ENCODE measurements at places on chromosomes 5 and 9.

- peak; percentile 52 for DNase-seq
Observed at GRCh38 chr9:81389569-81389993, 299.8 kb downstream of the TLE1 start.

DNA sequence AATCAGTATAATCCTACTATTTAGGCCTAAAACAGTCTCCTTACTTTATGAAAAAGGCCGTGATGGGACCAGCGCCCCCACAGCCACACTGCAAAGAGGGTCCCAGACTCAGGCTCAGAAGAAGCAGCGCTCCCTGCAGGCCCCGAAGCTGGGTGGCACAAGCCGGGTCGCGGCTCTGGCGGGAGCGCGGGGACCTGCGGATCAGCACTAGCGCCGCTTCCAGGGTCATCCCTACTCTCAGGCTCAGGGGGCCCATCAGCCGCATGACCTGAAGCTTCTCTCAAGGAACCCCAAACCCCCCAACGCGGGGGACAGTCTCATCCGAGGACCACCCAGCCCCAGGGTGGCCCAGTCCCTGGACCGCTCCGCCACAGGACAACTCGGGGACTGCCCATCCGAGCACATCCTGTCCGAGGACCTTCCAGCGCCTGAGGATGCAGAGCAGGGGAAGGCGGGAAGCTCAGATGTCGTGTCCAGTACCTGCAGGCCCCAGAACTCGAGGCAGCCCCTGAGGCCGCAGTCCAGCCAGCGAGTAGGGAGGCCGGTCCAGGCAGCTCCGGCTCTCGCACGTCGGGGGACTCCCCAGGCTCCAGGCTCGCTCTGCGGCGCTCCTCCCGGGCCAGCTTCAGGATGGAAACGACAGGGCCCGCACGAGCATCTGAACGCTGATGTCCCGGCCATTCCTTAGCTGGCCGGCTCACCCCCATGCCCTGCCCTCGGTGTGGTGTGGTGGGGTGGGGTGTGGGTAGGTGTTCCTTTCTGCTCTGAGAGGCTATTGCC lies 32.4 kb upstream of the CDK20 start:
- DNase-seq, result no peak

DNA sequence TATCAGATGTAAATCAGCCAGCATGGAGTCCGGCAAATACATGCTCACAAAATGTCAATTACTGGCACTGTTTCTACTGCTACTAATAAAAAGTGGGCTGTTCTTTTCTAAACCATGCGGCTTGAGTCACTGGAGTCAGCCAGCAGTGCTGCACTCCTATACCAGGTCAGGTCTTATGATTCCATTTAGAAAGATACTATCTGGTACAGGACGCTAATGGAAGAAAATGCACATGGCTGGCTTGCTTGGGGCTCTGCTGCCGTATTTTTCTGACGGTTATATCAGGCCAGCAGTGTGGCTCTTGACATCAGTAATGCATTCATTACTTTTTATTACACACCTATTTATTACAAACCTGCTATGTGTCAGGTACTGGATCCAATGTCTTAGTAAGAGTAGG lies 74.3 kb downstream of the NDFIP1 start:
- no peak for DNase-seq

GRCh38 chr9:133102190-133103021 lies 18.6 kb downstream of the RALGDS start:
- DNase-seq, result no peak

GRCh38 chr9:123568691-123569688 lies 213.0 kb downstream of the CRB2 start:
- peak; percentile 98 for DNase-seq

GRCh38 chr9:128771094-128771721 lies 519 bp downstream of the ZER1 start:
- DNase-seq, result peak; percentile 68

- no peak for DNase-seq
Observed at GRCh38 chr5:143448518-143448917, 45.0 kb upstream of the NR3C1 start.

- DNase-seq, result peak; percentile 14
Observed at GRCh38 chr5:96050273-96050880, 88.7 kb upstream of the ELL2 start.

DNA sequence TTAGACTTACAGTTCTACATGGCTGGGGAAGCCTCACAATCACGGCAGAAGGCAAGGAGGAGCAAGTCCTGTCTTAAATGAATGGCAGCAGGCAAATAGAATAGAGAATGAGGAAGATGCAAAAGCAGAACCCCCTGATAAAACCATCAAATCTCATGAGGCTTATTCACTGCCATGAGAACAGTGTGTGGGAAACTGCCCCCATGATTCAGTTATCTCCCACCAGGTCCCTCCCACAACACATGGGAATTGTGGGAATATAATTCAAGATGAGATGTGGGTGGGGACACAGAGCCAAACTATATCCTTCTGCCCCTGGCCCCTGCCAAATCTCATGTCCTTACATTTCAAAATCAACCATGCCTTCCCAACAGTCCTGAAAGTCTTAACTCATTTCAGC lies 367.1 kb downstream of the MED10 start:
- DNase-seq, result no peak

GRCh38 chr5:140568443-140569063 lies 3.9 kb downstream of the SLC35A4 start:
- DNase-seq, result no peak

DNA sequence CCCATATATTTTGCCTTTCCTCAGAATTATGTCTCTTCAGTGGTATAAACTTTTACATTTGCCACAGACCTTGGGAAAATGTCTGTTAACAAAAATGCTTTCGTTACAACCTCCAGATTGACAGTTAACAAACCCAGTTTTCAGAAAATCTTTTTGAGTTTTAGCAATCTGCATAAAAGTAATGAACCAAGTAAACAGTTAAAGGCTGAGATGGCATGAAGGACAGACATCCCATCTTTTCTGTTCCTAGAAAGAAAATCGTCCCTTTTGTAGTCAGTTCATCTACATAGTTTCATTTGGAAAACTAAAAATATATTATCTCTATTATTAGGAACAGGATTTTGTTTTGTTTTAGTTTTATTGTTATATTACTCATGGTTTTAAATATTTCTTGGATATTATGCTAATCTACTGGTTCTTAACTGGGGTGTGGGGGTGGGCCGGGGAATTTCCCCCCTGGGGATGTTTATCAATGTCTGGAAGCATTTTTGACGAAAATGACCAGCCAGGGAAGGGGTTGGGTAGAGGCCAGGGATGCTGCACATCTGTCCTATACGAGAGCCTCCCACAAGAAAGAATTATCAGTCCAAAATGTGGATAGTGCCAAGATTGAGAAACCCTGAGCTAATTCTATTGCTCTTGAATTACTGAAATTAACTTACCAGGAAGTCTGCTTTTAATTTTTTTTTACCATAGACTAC lies 11.9 kb downstream of the FYB1 start:
- DNase-seq, result no peak

DNA sequence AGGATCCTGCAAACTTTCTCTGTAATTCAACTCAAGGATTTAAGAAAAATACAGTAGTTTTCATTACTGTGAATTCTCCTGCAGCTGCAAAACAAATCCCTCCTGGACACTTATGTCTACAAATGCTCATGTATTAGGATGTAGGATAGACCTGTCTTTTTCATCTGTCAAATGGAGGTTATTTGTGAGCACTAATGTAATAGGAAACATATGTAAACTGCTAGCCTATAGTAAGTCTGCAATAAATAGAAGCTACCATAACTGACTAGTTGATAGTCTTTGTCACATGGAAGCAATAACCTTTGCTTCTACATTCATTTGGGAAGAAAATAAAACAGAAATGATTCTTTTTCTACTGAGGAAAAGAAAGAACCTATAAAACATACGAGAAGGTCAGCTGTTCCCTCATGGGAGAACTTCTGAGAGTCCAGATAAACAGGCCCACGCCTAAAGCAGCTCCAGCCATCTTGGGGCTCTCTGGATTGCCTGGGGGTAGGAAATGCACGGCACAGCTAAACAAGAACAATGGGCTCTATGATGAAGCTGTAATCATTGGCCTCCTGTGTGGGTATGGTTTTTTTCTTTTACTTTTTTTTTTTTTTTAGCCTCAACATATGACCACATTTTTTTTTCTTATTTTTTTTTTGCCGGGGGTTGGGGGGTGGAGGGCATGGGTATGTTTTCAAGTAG lies 6.2 kb downstream of the KCNV2 start:
- DNase-seq, result peak; percentile 86

DNA sequence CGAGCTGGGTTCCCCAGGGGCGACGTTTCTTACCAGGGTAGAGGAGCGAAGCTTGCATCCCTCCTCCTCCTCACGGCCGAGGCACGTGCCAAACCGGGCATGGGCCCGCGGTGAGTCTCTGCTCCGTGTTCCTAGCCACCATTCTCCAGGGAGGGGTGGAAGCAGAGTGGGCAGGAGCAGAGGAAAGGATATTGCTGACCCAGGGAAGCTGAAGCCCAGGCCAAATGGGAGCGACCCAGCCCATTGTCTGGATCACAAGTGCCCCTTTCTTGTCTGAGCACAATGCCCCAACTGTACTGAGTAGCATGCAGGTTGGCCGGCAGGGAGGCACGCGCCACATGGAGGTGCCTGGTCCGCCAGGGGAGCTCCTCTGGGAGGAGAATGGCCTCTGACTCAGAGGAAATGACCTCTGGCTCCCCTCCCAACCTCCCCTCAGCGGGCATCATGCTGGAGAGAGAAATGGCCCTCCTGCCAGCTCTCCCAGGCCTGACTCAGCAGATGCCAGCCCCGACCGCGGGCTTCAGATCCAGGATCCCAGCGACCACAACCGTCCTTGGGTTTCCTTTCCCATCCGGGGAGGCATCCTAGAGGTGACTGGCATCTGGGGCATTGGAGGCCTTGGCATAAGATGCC lies 1.1 kb downstream of the PRR7 start:
- peak; percentile 81 for DNase-seq

- no peak for DNase-seq
Observed at GRCh38 chr9:133950629-133951111, 41.5 kb downstream of the VAV2 start.

- DNase-seq, result peak; percentile 17
Observed at GRCh38 chr9:111828193-111828592, 33.5 kb upstream of the SHOC1 start.

- DNase-seq, result no peak
Observed at GRCh38 chr9:130391866-130392265, 52.9 kb upstream of the ASS1 start.

DNA sequence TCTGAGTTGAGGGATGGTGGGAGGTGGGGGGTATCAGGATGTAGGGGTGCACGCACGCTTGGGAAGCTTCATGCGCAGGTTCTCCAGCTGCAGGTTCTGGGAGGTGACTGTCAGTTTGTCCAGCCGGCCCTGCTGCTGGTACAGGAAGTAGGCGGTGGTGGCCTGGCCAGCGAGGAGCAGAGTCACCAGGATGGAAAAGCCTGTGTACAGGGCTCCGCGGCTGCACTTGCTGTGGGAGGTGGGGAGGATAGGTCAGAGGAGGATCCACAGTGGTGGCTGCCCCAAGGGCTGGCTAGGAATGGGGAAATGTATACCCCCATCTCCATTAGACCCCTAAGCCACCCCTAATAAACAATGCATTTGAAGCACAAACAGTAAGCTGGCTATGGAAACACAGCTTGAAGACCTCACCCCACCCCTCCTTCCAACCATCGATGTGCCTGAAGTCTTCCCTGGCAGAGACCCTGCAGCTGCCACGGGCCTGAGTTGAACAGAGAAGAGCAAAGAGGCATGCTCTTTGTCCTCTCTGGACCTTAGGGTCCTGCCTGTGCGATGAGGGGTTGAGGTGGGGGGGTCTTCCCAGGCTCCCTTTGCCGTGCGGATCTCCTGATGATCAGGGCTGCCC lies 5.5 kb downstream of the CD74 start:
- peak; percentile 23 for DNase-seq

GRCh38 chr9:3359048-3359692 lies 166.6 kb downstream of the RFX3 start:
- DNase-seq, result no peak
